NK-92 treated with Interleukin-12 subunit alpha and Interleukin-12 subunit beta, amount 100 ng/mL, for 24 hours (cell line): ENCODE measurements at places on chromosomes 6 and 20.

DNA sequence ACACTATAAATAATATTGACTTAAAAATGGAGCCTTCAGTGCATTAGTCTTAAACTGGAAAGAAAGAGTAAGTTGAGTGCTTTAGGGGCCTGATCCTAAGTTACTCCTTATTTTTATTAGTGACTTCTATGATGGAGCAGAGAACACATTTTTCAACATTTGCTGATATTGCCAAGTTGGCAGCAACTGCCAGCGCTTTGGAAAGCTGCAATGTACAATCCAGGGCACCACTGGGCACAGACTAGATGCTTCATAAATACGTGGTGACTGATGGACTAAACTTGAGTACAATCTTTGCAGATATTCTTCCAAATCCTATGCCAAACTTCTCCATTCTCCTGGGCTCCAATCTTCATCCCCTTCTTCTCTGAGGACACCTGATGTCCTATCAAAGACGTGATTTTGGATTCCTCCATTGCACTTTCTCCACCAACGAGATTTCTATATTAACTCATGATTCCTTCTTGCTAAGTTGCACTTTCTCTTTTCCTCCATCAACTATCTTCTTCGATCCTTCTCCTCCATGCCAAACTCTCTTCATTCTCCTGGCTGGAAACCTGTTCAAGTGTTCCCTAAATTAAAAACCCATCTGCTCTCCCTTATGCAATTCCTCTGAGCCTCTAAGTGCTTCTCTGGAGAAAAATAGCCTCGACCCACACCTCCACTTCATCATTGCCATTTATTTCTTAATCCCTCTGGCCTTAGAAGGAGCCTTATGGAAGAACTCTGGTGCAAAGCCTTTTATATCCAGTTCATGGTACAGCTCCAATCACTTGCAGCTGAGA lies 28.5 kb upstream of the PAK5 start:
- no peak for DNase-seq

DNA sequence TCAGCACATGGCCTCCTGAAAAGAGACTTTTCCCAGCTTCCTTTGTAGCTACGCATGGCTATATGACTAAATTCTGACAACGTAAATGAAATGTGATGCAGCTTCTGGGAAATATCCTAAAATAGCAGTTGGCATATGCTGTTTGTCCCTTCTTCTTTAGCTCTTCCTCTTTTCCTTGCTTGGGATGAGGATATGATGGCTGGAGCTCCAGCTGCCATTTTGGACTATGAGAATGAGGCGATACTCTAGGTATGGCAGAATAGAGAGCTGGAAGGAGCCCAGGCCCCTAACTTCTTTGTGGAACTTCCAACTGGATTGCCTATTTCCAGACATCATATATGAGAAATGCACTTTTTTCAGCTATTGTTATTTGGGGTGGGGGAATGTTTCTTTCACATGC lies 5.3 kb upstream of the ZFP64 start:
- no peak for DNase-seq

DNA sequence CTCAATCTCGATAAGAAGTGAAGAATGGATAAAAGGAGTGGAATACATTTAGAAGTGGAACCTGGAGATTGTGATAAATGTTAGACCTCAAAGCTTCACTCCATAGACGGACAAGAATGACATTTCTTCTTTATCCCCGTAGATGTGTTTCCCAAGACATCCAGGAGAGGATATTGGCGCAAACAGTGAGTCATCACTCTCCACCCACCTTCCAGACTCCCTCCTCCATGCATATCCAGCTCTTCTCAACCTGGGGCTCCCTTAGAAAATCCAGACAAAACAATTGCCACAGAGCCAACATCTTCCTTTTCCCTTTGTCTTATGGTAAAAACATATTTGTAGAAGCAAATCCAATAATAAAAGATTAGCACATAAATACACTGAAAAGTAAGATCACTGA lies 586.1 kb downstream of the PTPRT start:
- no peak for DNase-seq

- no peak for DNase-seq
These were observed 33.8 kb upstream of the PLCB4 start for GRCh38 chr20:9035126-9035525.

GRCh38 chr6:148441454-148441911 lies 98.8 kb downstream of the SASH1 start:
- DNase-seq: no peak

GRCh38 chr20:17873410-17874270 lies 95.0 kb downstream of the SNX5 start:
- no peak for DNase-seq

DNA sequence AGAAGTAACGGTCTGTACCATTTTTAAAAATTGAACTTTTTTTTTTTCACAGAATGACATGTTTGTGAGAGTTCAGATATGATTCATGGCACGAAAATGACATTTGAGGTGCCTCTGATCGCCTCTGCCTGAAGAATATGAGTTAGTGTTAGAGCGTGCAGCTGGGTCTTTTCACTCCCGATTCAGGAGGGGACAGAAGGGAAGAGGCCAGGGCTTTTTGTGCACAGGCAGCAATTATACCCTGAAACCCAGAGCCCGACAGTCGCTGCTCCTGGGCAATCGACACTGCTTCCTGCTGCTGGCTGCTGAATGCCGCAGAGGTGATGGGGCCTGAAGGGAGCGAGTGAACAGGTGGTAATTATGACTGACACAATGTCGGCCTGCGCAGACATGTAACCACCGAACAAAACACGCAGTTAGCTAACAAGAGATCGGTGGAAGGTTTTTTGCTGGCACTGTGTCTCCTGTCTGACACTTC lies 652.0 kb upstream of the NOX3 start:
- DNase-seq: no peak

- DNase-seq: no peak
These were observed 10.5 kb downstream of the KCNK15 start for GRCh38 chr20:44756011-44756688.

GRCh38 chr20:15555913-15556312 lies 1017.3 kb downstream of the KIF16B start:
- no peak for DNase-seq

DNA sequence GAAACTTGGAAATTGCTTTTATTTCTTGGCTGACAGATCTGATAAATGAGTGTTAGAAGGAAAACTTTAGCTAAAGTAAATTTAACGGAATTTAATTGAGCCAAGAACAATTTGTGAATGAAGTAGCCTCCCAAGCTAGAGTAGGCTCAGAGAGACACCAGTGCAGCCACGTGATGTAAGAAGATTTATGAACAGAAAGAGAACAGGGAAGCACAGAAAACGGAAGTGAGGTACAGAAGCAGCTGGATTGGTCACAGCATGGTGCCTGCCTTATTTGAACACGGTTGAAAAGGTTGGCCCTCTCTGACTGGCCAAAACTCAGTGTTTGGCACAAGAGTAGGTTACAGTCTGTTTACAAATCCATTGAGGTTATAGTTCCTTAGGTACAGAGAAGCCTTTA lies 29.5 kb upstream of the IFNGR1 start:
- no peak for DNase-seq

- no peak for DNase-seq
These were observed 223.8 kb upstream of the ECI2 start for GRCh38 chr6:4359108-4359730.

DNA sequence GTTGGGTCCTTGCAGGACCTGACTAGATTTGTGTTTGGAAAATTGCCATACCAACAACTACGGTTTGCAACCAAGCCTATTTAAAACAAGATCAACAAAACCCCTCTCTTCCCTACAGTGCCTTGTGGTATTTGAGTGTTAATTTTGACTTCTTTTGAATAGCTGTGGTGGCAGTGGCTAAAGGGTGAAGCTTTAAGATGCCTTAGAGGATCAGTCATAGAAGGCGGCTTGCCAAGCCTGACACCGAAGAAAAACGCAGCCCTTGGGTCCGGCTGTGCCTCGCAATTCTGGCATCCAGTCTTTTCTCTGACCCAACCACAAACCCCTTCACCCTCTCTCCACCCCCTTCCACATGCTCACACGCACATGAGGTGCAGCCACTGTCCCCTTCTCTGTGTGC lies 32.6 kb downstream of the BMP6 start:
- no peak for DNase-seq

DNA sequence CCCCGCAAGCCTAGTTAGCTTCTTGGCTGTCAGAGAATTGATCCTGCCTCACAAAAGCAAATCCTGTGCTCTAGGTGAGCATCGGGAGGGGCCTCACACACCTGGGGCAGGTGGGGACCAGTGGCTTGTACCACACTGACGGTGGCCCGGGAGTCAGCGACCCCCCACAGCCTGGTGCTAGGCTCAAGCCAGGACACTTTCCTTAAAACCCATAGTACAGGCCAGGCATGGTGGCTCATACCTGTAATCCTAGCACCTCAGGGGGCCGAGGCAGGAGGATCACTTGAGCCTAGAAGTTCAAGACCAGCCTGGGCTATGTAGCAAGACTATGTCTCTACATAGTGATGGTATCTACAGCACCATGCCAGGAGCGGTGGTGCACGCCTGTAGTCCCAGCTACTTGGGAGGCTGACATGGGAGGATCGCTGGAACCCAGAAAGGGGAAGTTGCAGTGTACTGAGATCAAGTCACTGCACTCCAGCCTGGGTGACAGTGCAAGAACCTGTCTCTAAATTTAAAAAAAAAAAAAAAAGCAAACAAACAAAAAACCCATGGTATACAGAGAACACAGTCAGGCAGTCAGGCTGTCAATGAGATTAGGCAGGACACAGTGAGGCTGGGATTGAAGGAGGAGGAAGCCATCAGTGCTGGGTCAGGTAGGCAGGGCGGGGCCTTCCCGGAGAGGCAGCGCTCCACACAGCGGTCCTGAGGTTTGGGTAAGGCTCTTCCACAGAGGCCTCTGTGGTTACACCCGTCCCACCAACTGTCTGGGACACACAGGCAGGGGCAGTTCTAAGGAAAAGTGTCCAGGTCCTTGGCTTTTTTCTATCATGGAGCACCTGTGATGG lies 41.3 kb downstream of the SYNJ2 start:
- DNase-seq: no peak

- no peak for DNase-seq
These were observed 205.9 kb upstream of the TAB2 start for GRCh38 chr6:149111556-149112115.
